Spleen (tissue), 13 donors: ENCODE measurements at places on chromosomes 11 and 22. TPM values are rescaled to one million over a fixed set of nuclear protein-coding genes. Genes with fewer than 3 reads are reported as not detected.

OR51B4 gene
- not detected for total RNA-seq

RCOR2 gene
- 0.17 TPM for total RNA-seq

GRCh38 chr22:36942556-36942955 lies 29.1 kb downstream of the CSF2RB start:
- H3K36me3 ChIP-seq: peaks cover 17% of the 10 kb centered on the region
- H3K4me3 ChIP-seq: no peak overlapping the region
- no peaks in the 10 kb centered on the region for H3K27me3 ChIP-seq
- DNase-seq: no peak
- no peak overlapping the region for H3K27ac ChIP-seq

DNA sequence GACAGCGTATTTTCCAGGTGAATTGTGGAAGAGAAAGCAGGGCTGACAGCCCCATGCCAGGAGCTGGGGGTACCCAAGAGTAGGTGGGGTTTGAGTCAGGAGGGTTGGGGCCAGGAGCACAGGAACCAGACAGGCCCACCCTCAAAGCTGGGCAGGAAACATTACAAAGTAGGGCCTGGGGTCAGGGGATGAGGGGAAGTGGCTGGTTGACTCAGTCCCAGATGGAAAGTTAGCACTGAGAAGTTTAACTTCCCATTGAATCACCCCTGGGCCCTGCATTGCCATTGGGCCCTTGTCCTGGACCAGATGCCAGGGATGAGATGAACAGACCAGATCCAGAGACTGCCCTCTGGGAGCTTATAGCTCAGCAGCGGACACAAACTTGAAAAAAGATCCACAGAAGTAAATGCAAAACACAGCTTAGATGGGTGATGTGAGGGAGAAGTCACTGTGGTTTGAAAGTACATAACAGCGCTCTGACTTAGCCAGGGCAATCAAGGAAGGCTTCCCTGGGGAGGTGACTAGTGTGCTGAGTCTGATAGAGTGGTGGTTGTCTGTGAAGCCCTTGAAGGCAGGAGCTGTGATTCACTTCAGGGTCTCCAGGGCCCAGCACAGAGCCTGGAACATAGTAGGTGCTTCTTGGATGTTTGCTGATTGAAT lies 2.2 kb downstream of the MAFF start:
- peak overlapping the region; percentile 91 for H3K27ac ChIP-seq
- peaks cover 44% of the 10 kb centered on the region for H3K4me1 ChIP-seq
- no peak overlapping the region for H3K4me3 ChIP-seq
- no peaks in the 10 kb centered on the region for H3K27me3 ChIP-seq
- DNase-seq: no peak

- DNase-seq: no peak
- H3K4me1 ChIP-seq: no peaks in the 10 kb centered on the region
- H3K27ac ChIP-seq: no peak overlapping the region
- no peaks in the 10 kb centered on the region for H3K27me3 ChIP-seq
- no peak overlapping the region for H3K4me3 ChIP-seq
Observed at GRCh38 chr22:42151924-42152635, 21.5 kb upstream of the CYP2D6 start.

GLYATL2 gene
- not detected for total RNA-seq

- H3K4me3 ChIP-seq: no peak overlapping the region
- no peaks in the 10 kb centered on the region for H3K27me3 ChIP-seq
- no peak overlapping the region for H3K27ac ChIP-seq
- DNase-seq: no peak
Observed at GRCh38 chr11:91489989-91490388, 734.6 kb upstream of the FAT3 start.

PPP1CA gene
- 157 TPM for total RNA-seq

IL18BP gene
- 84.2 TPM for total RNA-seq

- no peaks in the 10 kb centered on the region for H3K27me3 ChIP-seq
- peaks cover 91% of the 10 kb centered on the region for H3K4me1 ChIP-seq
- peak; percentile 73 for DNase-seq
- H3K4me3 ChIP-seq: no peak overlapping the region
Observed at GRCh38 chr22:24436553-24436952, 9.2 kb downstream of the ADORA2A start.

- peaks cover 4% of the 10 kb centered on the region for H3K27me3 ChIP-seq
- no peak overlapping the region for H3K4me3 ChIP-seq
- no peak overlapping the region for H3K27ac ChIP-seq
- no peaks in the 10 kb centered on the region for H3K36me3 ChIP-seq
- DNase-seq: peak; percentile 10
Observed at GRCh38 chr22:24843048-24843447, 37.0 kb downstream of the SGSM1 start.

DNA sequence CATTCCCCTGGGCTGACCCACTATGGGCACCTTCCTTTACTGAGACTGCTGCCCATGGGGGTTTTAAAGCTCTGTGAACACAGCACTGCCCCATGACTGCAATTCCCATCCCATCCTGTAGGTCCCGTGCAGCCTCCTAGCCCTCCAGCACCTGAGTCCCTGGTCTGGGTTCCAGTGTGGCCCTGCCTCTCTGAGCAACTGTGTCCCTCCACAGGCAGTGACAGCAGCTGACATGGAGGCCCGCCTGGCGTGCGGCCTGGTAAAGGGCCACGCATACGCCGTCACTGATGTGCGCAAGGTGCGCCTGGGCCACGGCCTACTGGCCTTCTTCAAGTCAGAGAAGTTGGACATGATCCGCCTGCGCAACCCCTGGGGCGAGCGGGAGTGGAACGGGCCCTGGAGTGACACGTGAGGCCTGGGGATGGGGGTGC lies 12.6 kb downstream of the OMP start:
- H3K27me3 ChIP-seq: no peaks in the 10 kb centered on the region
- H3K4me3 ChIP-seq: no peak overlapping the region
- no peak overlapping the region for H3K27ac ChIP-seq

MEI1 gene
- total RNA-seq: 18.1 TPM

DNA sequence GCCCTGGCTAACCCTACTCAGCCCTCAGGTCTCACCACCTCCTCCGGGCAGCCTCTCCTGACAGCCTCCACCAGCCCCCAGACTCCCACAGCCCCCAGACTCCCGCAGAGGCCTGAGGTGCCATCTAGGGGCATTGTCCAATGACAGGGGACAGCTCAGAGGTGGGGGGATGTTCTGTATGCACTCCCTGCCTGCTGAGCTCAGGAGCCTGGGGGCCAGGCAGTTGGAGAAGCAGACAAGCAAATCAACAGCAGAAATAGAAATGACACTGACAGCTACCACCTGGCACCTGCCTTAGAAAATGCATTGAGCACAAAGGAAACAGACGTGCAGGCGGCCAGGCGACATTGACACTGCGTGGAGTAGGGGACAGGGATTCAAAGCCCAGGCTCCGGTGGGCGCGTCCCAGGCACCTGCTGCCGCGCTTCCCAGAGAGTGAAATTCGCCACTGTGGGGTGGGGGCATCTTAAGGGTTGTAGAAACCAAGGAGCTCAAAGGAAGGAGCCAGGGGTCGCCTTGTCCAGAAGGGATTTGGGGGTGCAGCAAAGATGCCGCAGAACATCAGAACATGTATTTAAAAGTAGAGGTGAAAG lies 22.5 kb upstream of the WNT7B start:
- DNase-seq: peak; percentile 56
- H3K27me3 ChIP-seq: no peaks in the 10 kb centered on the region
- H3K36me3 ChIP-seq: no peaks in the 10 kb centered on the region
- peaks cover 99% of the 10 kb centered on the region for H3K4me1 ChIP-seq
- peak overlapping the region; percentile 84 for H3K27ac ChIP-seq
- H3K4me3 ChIP-seq: no peak overlapping the region

TRIM66 gene
- 5.3 TPM for total RNA-seq

MYO7A gene
- 27.2 TPM for total RNA-seq

- DNase-seq: no peak
- H3K27me3 ChIP-seq: no peaks in the 10 kb centered on the region
- no peak overlapping the region for H3K4me3 ChIP-seq
- peak overlapping the region; percentile 59 for H3K27ac ChIP-seq
- H3K36me3 ChIP-seq: no peaks in the 10 kb centered on the region
Observed at GRCh38 chr22:25747245-25747944, 5.4 kb downstream of the MYO18B start.

- H3K4me1 ChIP-seq: no peaks in the 10 kb centered on the region
- H3K27ac ChIP-seq: no peak overlapping the region
- no peaks in the 10 kb centered on the region for H3K27me3 ChIP-seq
- DNase-seq: no peak
- no peaks in the 10 kb centered on the region for H3K36me3 ChIP-seq
Observed at GRCh38 chr11:116379185-116379828, 393.5 kb downstream of the BUD13 start.

MS4A1 gene
- 344 TPM for total RNA-seq

DNA sequence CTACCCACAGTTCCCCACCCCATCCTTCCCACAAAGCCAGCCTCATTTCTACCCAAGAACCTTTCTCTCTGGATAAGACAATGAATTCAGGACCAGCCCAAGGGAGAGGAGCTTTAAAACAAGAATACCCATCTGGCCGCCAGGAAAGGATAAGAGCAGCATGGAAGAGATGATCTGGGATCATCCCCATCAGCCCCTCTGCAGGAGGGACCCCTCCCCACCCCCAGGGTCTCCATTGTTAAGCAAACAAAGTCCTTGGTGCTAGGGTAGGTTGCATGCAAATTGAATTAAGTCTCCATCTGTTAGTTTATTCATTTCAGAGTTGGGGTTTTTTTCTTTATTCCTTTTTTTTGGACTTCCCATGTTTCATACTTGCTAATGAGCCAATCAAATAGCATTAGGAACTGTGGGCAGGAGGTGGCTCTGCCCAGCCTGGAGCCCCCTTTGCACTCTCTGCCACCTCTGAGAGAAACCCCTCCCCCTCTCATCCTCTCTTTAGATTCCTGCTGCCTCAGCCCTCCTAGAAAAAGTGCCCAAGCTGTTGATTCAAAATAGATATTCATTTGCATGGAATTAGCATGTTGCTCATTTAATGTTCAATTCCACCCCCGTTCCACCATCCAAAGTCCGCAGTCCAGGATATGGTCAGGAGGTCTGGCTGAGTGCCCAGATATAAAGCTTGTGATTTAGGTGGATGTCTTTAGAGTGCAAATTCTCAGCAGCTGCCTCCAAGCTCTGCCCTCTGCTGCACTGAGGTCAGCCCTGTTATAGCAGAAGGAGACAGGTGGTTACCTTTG lies 138.5 kb upstream of the NCAM1 start:
- no peak overlapping the region for H3K27ac ChIP-seq
- H3K27me3 ChIP-seq: no peaks in the 10 kb centered on the region
- no peaks in the 10 kb centered on the region for H3K4me1 ChIP-seq

DNA sequence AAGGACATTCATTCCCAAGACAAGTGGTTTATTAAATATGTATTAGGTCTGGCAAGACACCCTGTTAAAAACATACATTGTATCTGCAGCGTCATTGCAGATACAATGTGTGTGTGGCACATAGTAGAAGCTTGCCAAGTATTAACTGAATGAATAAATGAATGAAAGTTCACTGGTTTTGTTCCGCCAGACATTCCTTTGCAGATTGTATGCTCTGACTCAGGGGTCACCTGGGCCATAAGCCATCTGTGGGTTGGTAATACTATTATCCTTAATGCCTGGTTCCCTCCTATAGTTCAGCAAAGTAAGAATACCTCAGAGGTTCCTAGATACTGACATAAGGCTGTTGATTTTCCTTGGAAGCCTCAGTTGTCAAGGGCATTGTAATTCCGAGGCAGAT lies 377.3 kb upstream of the CCDC90B start:
- H3K36me3 ChIP-seq: no peaks in the 10 kb centered on the region
- DNase-seq: no peak
- no peaks in the 10 kb centered on the region for H3K27me3 ChIP-seq
- no peak overlapping the region for H3K27ac ChIP-seq
- H3K4me3 ChIP-seq: no peak overlapping the region

TMEM121B gene
- 3.6 TPM for total RNA-seq

GRCh38 chr22:19849835-19850762 lies 4.6 kb downstream of the GNB1L start:
- no peak overlapping the region for H3K4me3 ChIP-seq
- peaks cover 46% of the 10 kb centered on the region for H3K4me1 ChIP-seq
- H3K27ac ChIP-seq: no peak overlapping the region
- H3K36me3 ChIP-seq: peaks cover 47% of the 10 kb centered on the region

DNA sequence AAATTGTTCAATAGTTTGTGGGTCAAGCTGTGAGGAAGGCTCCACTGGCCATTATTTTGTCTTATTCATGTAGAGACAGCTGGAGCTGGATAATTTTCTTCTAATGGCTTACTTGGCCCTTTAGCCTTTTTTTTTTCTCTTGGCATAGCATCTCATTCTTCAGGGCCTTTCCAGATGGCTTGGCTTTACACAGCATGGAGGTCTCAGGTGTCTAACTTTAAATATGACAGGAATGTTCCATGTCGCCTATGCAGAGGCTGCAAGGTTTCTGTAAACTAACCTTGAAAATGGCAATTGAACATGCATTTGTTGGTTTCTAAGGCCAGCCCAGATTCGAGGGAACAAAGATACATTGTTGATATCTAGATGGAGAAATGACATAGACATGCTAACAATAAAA lies 247.9 kb upstream of the CNTN5 start:
- DNase-seq: no peak
- H3K27me3 ChIP-seq: no peaks in the 10 kb centered on the region
- no peaks in the 10 kb centered on the region for H3K4me1 ChIP-seq
- H3K36me3 ChIP-seq: no peaks in the 10 kb centered on the region

GRCh38 chr11:22337596-22338485 lies at the start of gene SLC17A6:
Gene SLC17A6 (plus strand): TSS chr11:22338381. CDS start chr11:22338534, 153 bp downstream.
- peaks cover 60% of the 10 kb centered on the region for H3K27me3 ChIP-seq
- no peak within 1 kb of the TSS for H3K4me3 ChIP-seq
- DNase-seq: no peak
- H3K27ac ChIP-seq: no peak within 1 kb of the TSS

MOV10L1 gene
- not detected for total RNA-seq

- no peaks in the 10 kb centered on the region for H3K4me1 ChIP-seq
- no peak for DNase-seq
- no peak overlapping the region for H3K27ac ChIP-seq
- H3K27me3 ChIP-seq: no peaks in the 10 kb centered on the region
- no peaks in the 10 kb centered on the region for H3K36me3 ChIP-seq
Observed at GRCh38 chr11:95916049-95916448, 7.9 kb downstream of the MTMR2 start.

FAM168A gene
- total RNA-seq: 30.6 TPM

PRODH gene
- total RNA-seq: 0.66 TPM

DNA sequence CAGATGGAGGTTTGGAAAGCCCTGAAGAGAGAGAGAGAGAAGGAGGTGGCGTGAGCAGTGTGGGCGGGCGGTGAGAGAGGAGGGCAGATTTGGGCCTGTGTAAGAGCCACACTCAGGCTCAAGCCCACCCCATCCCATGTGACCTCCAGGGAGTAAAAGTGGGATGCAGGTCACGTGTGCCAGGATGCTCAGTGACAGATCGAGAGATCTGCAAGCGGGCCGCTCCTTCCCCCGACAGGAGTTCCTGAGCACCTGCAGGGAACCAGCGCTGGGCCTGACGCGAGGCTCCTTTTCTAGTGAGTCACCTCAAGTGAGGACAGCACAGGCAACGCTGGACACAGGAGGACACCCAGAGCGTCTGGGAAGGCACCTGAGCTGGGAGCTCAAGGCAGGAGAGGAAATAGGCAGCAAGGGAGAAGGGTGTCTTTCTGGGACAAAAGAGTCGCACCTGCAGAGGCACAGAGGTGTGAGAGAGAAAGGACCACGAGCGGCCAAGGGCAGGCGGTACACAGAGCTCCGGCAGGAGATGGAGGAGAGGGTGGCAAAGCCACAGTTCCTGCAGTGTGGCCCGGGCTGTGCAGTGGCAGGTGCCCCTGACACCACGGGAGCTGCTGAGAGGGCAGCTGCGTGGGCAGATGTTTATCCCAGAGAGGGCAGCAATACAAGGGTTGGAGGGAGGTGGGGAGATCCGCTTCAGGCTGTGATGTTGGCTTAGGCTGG lies 1294.8 kb downstream of the TBC1D22A start:
- H3K36me3 ChIP-seq: no peaks in the 10 kb centered on the region
- DNase-seq: no peak
- no peaks in the 10 kb centered on the region for H3K27me3 ChIP-seq
- no peak overlapping the region for H3K27ac ChIP-seq
- no peaks in the 10 kb centered on the region for H3K4me1 ChIP-seq

LRP4 gene
- total RNA-seq: 23.9 TPM
